ENCODE measurements at places on chromosomes 12 and 14.
A peak's percentile ranks its signal among the peaks of the same experiment; 100 is the strongest.

DNA sequence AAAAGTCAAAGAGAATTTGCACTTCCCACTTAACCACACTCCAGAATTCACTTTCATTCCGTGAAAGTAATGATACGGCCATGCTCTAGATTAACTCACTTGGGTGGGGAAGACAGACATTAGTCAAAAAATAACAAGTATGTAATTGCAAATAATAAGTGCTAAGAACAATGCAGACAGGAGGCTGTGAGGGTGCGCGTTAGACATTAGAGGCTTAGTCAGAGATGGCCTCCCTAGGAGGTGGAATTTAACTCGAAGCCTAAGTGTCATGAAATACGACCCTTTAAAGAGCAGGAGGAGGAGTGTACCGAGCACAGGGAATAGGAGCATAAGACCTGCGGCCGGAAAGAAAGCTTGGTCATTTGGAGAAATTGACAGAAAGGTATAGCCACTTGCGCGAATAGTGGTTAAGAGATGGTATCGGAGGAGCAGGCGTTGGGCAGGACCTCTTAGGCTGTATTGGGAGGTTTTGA is 628 bp downstream of the SNRPF start:
- no peak for DNase-seq

DNA sequence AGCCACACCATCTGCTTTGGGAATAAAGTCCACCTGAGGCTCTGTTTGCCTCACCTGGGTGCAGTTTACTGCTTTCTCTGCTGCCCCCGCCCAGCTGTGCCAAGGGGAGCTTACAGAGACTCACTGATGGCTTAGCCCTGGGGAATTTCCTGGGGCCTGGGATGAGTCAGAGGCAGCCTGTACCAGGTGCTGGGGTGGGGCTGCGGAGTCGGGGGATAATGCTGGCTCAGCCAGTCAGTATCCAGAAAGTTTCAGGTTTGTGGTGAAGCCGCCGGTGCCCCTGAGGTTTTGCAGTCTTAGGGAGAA is 22.3 kb downstream of the PLEKHG3 start:
- DNase-seq, result peak; percentile 54

DNA sequence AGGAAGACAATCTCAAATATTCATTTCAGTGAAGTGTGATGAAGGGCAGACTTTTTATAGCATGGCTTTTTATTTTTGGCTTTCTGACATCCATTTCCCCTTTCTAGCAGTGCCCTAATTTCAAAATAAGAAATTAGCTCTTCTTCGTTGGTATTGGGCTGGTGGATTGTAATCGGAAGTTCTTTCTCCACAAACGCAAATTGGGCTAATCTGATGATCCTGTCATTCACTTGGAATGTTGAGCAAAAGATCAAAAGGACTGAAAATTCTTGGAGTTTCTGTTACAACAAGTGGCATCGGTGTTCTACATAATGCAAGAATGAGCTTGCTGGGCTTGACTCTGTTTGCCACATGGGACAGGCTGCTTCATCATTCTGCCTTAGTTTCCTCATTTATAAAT is 1182.8 kb downstream of the FLRT2 start:
- no peak for DNase-seq

- DNase-seq, result no peak
Observed at GRCh38 chr14:77406718-77407117, 16.6 kb downstream of the NOXRED1 start.

GRCh38 chr14:29668201-29668600 is 259.4 kb downstream of the PRKD1 start:
- DNase-seq, result no peak

GRCh38 chr14:39731912-39732311 is 299.7 kb upstream of the FBXO33 start:
- DNase-seq, result no peak

DNA sequence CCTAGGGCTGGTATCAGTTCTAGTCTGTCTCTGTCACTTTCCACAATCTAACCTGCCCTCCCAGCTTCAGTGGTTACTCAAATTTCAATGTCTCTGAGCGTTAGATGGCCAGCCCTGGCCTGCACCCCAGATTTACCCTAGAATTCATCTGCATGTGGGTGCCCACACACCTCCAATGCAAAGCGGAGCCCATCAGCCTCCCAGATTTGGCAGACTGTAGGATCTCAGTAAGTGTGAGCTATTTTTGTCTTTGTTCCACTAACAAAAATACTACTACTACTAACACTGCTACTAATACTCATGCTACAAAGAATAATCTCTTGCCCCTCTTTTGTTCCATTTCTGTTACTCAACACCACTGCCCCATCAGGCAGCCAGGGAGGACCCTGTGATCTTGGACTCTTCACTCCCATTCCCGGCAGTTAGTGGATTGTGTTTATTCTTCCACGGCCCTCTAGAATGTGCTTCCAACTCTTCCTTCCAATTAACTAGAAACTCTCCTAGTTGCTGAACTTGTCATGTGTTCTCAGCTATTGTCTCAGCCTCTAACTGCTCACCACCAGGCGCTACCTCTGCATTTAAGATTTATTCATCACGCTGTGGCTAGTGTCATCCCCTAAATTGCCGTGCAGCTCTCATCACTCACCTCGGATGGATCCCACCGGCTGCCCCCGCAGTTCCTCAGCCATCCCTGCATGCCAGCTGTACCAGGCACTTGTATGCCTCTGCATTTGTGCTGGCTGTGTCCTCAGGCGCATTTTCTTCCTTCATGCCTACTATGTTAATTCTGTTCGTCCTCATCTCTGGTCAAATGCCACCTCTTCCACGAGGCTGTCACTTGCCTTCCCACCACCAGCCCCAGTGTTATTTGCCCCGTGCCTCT is 150.6 kb upstream of the HIF1A start:
- no peak for DNase-seq

- DNase-seq, result no peak
Observed at GRCh38 chr12:25759752-25760151, 198.7 kb upstream of the RASSF8 start.
